ENCODE measurements at places on chromosomes 12 and 14.
A peak's percentile ranks its signal among the peaks of the same experiment; 100 is the strongest.

DNA sequence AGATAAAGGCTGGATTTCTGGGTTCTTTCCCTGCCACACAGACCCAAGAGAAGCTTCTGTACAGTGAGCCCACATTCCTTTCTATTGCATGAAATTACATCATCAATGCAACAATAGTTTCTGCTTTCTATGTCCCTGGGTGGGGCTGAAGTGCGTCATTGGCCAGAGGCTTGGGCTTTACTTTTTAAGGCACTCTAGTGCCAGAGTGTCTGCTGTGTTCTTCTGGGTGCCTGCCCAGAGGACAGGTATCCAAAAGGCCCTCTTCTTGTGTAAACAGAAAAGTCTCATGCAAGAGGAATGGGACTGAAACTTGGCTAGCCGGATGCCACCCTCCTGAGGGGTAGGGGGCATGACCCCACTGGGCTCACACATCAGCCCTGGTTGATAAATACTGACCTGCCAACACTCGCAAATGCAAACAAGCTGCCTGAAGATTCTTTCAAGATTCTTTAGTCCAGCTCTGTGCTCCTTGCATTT is 5.9 kb downstream of the KRT86 start:
- DNase-seq = peak; percentile 47

- DNase-seq = no peak
Measured at GRCh38 chr12:127459166-127459565, 807.8 kb upstream of the TMEM132C start.

DNA sequence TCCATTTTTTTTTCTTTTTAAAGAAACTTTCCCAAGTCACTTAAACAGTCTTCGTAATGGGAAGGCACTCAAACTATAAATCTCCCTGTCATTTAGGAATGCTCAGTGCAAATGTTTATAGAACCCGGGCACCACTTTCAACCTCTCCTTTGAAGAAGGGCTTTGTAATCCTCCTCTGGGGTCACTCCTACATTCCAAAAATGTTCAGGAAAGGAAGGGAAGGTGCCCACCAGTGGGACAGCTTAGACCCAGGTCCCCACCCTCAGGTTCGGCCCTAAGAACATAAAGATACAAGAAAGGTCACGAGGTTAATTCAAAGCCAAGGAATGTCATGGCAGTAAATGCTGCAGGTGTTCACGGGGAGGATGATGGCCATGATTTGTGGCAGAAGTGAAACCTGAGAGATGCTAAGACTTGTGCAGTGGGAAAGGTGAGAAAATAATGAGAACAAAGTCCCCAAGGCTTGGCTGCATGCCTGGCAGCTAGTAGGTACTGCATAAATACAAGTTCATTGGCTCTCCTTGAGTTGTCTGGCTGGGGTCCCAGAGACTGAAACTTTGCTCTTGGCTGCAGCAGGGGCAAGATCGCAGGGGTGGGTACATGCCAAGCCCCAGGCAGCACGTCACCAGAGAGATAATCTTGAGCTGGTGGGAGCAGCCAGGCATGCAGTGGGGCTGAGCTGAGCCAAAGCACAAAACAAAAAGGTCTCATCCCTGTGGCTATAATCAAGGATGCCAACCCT is 21.1 kb downstream of the KRT18 start:
- no peak for DNase-seq

DNA sequence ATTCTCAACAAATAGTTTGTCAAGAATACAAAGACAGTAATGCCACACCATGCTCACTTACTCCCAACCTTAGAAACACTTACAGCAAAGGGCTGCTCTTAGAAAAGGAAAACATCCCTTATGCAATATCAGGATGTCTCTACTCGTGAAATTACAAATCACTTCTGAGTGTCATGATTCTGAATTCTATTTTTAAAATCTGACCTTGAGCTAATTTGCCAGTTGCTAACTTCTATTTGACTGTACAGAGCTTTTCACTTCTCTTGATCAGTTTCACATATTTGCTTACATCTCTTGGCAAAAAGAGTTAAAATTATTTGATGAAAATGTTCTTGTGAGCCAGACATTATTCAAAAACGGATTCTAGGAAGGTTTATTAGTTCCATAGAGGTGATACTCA is 136.7 kb upstream of the SLC35F4 start:
- no peak for DNase-seq

- DNase-seq = peak; percentile 36
Measured at GRCh38 chr14:101254805-101255764, 306.2 kb upstream of the DIO3 start.

- peak; percentile 49 for DNase-seq
Measured at GRCh38 chr14:101462726-101463565, 98.3 kb upstream of the DIO3 start.

DNA sequence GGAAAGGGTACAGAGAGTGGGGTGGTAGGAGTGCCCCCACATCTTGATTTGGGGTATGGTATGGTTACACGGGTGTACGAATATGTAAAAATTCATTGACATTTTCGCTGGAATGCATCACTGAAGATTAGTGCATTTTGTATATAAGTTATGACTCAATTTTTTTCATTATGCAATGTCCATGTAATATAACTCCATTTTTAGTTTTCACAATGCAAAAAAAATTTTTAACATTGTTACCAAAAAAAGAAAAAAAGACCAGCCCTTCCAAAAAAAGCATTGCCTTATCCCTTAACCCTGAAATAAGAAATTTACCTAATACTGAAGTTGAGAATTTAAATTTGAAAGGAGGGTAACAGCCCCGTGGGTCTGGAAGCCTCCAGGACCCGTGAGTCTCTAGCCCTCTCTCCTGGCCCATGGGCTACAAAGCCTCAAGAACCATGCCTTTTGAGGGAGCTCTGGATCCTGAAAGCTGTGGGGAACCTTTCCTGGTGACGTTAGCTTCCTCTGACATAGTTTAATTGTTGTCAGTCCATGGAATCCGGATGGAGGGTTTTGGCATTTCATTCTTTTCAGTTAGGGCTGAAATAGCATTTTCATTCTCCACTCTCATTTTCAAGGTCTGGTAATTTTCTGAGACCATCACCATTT is 55.6 kb upstream of the ACTN1 start:
- no peak for DNase-seq

GRCh38 chr14:75422169-75422568 is 5.7 kb upstream of the JDP2 start:
- DNase-seq = no peak

DNA sequence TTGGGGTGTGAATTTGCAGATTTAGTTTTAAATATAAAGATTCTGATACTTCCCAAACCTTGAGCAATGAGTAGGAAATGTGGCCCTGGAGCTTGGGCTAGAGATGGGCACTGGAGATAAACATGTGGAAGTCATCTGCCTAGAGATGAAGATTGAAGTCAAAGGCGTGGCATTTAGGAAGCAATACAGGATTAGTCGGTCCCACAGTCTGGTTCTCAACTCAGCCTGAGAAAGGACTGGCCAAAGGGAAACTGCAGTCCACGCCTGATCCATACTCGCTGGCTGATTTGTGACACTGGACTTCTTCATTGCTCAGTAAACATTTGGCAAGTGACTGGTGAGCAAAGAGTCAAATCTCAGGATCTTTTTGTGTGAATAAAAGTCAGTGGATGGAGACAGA is 268.2 kb upstream of the ATP2B1 start:
- DNase-seq = no peak

- DNase-seq = peak; percentile 73
Measured at GRCh38 chr12:124764451-124764850, 99.2 kb downstream of the SCARB1 start.

DNA sequence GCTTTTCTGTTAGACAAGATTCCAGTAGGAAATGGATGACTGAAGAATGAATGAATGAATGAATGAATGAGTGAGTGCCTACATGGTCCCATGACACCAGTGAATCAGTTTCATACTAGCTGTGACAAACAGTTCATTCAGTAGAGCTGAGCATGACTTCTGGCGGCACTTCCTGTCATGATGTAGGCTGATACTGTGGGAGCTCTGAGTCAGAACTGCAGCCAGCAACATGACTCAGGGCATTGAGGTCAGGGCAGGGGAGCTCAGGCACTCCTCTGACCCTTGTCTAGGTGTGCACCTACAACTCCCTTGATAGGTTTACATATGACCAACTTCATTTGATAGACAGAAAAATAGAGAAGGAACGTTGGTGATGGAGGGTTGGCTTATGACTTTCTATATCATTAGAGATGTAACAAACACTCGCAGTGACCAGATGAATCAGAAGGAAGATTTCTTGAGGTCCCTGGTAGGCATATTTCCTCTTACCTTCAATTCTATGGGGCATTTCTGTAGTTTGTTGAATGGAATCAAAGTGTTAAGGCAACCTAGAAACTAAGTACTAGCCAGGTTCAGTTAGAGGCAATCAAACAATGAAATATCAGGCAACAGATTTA is 139.3 kb upstream of the ARHGAP5 start:
- DNase-seq = no peak

DNA sequence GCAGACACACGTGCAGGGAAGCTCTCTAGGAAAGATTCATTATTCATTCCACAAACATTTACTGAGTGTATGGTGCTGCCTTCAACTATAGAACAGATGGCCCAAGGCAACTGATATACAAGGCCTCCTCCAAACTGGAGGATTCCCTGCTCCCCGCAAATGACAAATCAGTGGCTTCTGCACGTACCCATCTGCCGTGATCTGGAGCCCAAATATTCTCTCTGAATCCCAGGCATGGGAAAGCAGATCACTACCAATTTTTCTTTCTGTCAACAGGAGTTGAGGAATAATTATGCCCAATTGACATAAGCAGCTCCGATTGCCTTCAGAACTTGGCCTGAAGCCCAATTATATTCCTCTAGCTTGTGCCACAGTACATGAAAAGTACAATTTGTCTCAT is 174.2 kb upstream of the CCDC196 start:
- DNase-seq = no peak

- no peak for DNase-seq
Measured at GRCh38 chr14:75827331-75827730, 154.5 kb downstream of the TGFB3 start.

- DNase-seq = no peak
Measured at GRCh38 chr12:53956251-53956887, 1.7 kb downstream of the HOXC12 start.

DNA sequence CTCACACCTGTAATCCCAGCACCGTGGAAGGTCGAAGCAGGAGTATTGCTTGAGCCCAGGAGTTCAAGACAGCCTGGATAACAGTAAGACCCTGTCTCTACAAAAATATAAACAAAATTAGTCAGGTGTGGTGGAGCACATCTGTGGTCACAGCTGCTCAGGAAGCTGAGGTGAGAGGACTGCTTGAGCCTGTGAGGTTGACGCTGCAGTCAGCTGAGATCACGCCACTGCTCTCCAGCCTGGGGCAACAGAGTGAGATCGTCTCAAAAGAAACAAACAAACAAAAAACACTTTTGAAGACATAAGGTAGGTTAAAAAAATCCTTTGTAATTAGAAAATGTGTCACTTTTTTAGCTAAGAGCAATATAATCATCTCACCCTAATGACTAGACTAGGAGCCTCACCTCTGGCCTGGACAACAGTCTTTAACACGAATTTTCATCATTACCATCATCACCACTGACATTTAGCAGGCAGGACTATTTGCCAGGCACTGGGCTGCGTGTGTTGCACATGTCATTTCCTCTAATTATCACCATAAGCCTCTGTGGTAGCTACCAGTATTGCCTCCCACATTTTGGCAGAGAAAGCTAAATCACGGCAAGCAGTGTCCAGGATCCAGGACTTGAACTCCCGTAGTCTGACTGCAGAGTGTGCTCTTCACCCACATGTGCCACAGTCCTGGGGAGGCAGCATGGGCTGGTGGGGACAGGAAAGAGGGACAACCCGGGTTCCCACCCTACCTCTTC is 4.6 kb upstream of the SYCP3 start:
- no peak for DNase-seq

DNA sequence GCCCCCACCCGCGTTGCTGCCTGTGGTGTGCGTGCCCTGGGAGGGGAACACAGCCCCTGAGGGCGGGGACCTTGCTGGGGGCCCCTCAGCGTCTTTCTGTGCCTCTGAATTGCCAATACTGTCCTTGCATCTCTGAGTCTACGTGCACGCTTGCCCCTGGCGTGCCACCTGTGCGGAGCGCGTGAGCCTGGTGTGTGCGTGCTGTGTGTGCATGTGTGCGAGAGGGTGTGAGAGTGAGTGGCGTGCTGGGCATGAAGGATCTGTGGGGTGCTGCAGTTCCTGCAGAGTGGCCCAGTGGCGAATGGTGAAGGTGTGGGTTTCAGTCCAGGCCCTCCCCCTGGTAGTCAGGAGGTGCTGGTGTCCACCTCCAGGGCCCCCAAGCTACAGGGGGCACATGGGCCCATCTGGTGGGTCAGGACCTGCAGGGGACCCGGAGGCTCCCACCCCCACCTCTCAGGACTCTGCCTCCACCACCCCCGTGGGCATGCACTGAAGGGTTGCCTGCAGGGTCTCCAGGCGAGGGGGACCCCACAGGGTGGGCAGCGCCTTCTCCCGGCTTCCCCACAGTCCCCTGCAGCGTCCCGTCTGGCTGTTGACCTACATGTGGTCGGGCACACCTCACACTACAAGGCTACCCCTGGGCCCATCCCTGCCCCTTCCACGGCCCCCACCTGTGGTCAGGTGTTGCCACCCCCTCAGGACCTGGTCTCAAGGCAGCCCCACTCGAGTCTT is 21.0 kb downstream of the FBRSL1 start:
- no peak for DNase-seq

DNA sequence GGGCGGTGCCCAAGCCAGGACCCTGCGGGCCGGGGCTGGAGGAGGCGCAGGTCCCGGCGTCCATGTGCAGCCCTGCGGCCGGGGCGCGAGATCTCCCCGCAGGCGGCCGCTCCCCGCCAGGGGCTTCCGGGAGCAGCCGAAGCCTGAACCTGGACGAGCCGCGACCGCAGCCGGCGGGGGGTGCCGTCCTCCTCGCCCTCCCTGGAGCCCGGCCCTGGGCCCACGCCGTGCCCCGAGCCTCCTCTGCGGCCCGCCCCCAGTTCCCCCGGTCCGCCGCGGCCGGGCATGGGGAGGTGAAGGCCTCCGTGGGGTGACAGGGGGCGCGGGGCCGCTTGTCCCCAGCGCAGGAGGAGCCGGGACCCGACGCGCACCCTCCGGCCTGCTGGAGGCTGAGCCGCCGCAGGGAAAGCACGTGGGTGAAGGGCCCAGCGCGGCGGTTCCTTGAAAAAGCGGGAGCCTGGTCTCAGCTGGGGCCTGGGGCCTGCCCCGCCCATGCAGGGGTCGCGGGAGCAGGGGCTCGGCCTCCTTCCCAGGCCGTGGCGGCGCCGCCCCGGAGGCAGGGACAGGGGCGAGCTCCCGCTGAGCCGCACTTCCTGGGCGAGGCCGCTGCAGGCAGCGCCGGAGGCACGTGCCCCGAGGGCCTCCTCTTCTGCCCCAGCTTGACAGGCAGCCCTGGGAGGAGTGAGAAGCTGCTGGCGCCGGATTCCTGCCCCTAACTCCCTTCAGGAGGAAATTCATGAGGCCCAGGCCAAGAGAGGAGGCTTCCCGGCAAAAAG is 55.6 kb upstream of the PPP2R5C start:
- DNase-seq = peak; percentile 76

DNA sequence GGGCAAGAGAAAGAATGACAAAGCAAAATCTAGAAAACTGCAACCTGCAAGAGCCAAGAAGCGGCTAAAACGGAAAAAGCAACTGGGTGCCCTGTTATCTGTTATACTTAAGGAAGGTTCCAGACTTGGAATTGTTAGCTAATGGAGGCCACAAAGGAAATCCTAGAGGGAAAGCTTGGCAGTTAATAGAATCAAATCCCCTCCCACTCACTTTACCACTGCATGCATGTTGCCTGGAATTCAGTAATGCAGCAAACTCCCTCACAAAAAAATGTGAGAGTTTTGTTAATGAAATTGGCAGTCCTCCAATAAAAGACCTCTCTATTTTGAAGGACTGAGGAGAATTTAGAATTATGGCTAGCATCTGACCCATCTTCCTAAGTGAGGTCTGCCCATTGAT is 164.2 kb upstream of the SOX5 start:
- DNase-seq = no peak

- DNase-seq = no peak
Measured at GRCh38 chr12:30877105-30877875, 49.3 kb upstream of the TSPAN11 start.

GRCh38 chr14:32312010-32312331 is 17.1 kb upstream of the AKAP6 start:
- no peak for DNase-seq
